Umbilical cord (tissue), 2 donors: ENCODE measurements at places on chromosomes 12 and 14. TPM values are rescaled to one million over a fixed set of nuclear protein-coding genes. Genes with fewer than 3 reads are reported as not detected.

RD3L gene
- total RNA-seq, result not detected

CFAP54 gene
- 17.1 TPM for total RNA-seq

BTBD6 gene
- 33.0 TPM for total RNA-seq

DNAJC22 gene
- 5.1 TPM for total RNA-seq

ANO2 gene
- total RNA-seq, result 8.7 TPM

WSCD2 gene
- total RNA-seq, result 1.2 TPM
